ENCODE measurements at places on chromosomes 2 and 18.

DNA sequence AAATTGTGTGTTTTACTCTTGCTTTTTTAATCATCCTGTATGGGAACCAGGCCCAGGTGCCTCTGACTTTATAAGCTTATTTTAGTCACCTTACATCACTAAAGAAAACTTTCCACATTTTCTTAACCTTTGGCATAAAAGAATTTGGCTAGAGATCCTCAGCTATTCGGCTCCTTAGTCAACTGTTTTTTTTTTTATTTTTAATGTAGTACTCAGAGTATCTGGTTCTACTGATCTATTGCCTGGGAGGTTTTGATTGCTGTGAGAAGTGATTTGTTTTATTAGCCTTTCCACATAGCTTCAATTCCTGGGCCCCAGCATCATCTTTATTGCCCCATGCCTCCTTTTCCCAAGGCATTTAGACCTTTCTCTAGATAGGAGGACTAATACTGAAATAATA lies 121.0 kb downstream of the MYO1B start:
- DNase-seq: no peak

- DNase-seq: no peak
These were observed 45.2 kb upstream of the SULT1C3 start for GRCh38 chr2:108194409-108195132.

- no peak for DNase-seq
These were observed 50.3 kb downstream of the RABL2A start for GRCh38 chr2:113677330-113677729.

DNA sequence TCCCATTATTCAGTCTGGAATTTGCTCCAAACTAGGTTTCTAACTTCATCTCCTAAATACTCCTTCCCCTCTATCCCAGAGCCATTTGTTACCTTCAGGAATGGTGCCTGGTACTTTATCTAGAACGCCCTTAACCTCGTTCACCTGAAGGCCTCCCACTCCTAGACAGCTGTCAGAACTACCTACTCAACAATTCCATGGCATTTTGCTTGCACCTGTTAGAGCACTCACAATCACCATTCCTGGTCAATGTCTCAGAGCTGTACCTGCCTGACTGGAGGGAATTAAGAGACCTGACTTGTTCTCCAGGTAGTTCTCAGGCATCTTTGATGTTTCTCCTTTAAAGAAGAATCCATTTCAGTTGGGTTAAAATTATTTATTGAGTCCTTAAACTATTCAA lies 88.9 kb downstream of the GAREM1 start:
- no peak for DNase-seq

DNA sequence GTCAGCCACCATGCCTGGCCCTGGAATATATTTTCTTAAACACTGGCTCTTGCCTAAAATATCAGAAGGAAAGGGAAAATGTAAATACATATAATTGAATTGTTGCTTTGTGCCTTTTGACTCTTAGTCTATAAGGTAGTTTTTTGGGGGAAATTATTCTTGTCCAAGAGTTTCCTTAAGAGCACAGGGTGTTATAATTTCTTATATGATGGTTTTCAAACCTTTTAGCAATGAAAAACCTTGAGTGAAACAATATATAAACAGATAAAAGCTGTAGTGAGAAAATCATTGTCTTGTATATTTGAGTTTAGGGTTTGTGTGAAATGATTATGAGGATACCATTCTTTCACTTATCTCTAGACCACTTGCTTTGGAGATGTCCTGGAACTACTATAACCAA lies 40.2 kb downstream of the DDX1 start:
- DNase-seq: no peak

GRCh38 chr18:27769152-27769551 lies 407.8 kb downstream of the CDH2 start:
- DNase-seq: no peak

DNA sequence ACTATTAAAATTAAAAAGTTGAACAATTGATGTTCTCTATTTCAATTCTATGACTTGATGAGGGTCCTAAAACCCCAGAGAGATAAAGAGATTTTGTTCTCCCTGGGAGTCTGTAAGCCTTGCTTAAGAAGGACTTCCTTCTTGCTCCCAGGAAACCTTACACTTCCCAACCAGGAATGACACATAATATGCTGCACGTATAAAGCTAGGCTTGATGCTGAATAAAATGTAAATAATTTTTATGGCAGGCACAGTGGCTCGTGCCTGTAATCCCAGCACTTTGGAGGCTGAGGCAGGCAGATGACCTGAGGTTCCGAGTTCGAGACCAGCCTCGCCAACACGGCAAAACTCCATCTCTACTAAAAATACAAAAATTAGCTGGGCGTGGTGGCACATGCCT lies 27.8 kb downstream of the SPIRE1 start:
- DNase-seq: no peak

GRCh38 chr2:43349904-43350303 lies 123.5 kb upstream of the ZFP36L2 start:
- DNase-seq: no peak

- DNase-seq: no peak
These were observed 1612.6 kb upstream of the NXPH2 start for GRCh38 chr2:140392824-140393223.

DNA sequence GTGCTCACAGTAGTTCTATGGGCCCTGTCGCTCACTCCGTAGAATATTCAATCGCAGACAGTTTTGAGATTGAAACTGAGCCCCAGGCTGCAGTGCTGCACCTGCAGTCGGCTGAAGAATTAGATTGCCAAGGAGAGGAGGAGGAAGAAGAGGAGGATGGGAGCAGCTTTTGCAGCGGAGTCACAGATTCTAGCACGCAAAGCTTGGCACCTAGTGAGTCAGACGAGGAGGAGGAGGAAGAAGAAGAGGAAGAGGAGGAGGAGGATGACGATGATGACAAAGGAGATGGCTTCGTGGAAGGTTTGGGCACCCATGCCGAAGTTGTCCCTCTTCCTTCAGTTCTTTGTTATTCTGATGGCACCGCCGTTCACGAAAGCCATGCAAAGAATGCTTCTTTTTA lies 115.2 kb downstream of the GALNT3 start:
- DNase-seq: no peak

GRCh38 chr2:233301811-233302210 lies 5.8 kb upstream of the SAG start:
- no peak for DNase-seq

DNA sequence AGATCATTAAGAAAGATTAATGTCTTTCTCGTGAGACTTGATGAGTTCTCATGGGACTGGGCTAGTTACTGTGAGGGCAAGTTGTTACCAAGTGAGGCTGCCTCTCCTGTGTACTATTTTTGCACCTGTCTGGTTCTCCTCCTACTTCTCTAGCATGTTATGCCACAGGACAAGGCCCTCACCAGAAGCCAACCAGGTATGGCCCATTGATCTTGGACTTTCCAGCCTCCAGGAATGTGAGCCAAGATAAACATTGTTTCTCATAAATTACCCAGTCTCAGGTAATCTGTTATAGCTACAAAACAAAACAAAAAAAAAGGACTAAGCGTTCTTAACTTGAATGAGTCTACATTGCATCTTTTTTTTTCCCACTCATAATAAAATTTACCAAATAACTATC lies 184.1 kb downstream of the CDH7 start:
- DNase-seq: no peak

DNA sequence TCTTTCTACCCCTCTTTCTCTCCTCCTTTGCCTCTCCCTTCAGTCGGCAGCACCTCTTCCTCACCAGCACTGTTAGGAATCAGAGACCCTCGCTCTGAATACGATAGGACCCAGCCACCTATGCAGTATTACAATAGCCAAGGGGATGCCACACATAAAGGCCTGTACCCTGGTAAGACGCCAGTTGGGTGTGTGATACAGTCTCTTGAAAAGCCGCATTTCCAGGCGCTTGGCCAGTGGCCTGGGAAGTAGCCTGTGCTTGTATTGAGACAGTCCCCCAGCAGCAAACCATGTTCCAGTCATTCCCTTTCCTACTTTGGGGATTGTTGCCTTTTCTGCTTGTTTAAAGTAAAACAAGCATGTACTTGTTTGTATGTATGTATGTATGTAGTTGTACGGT lies 118.4 kb upstream of the DAPL1 start:
- no peak for DNase-seq

GRCh38 chr18:24991141-24992060 lies 360.6 kb downstream of the ZNF521 start:
- DNase-seq: no peak

DNA sequence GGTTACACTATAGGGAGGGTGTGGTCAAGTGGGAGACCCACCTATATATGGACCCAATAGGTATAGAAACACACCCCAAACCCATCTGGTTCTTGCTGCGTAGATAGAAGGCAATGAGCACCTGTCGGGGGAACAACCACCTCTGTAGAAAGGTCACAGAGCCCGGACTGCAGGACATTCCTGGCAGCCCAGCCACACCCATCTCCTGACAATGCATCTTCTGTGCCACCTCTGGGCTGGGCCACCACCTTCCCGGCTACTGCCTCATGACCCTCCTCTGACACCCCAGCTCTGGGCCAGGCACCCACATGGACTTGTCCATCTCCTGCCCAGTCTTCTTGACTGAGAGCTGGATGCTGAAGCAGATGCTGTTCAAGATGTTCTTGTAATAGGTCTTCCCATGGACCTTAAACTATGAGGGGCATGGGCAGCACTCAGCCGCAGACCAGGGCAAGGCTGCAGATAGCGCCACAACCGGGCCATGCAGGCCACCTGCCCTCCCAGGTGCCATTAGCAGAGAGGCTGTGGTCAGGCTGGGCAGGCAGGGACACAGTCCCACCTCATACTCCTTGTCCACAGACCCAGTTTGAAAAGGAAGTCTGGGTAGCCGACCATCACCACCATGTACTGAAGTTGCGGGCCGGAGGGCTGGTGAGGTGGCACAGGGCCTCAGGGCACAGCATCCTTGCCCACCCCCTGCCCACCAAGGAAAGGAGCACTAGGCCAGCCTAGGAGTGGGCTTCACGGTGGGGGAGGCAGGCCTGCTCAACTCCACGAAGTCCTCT lies 9.3 kb downstream of the ALPG start:
- no peak for DNase-seq

- peak; percentile 45 for DNase-seq
These were observed 18.0 kb downstream of the REL start for GRCh38 chr2:60899230-60899891.

DNA sequence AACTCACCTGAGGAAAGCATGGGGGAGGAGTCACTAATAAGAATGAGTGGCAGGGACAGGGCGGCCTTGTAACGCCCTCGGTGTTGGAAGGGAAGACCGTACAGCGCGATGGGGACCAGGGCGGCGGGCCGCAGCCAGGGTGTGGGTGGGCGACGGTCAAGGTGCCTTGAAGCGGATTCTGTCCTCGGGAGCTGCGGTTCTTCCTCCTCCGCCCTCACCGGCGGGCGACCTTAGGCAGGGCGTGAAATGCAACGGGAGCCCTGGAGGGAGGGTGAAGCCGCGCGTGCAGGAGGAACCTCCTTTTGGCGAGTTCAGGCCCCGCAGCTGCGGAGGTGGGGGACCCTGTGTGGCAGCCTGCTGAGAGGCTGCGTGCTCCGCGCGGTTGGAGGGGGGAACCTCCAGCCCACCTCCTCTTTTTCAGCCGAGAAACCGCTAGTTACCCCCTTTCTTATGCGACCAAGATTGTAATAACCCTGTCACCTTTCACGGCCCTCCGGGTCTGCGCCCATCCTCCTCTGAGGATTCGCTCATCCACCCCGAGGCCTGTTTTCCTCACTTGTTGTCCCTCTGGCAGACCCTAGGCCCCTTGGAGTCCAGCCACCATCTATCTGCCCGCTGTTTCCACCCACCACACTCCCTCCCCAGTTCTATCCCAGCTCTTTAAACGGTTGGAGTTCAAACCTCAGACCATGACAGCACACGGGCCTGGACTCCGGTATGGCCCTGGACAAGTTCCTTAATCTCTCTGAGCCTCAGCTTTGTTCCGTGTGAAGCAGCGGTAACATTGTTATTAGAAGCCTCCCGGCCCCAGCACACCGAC lies 823 bp upstream of the RNU2-63P start:
- peak; percentile 71 for DNase-seq

GRCh38 chr18:74108460-74108859 lies 39.2 kb downstream of the FBXO15 start:
- DNase-seq: no peak

DNA sequence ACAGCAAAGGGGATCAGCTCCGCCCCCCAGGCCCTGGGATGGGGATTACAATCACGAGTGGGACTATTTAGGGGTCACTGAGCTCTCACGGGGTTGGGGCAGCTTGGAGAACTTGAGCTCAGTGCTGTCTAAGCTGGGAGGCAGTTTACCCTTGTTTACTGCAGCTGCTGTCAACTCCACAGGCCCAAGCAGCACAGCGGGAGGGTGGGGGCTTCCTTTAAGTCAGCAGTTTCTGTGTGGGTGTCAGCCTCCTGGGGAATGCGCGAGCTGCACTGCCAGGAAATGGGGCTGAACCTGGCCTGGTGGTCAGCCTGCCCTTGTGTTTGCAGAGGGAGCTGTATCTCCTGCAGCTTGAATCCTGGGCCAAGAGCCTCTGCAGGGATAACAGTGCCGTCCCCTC lies 29.8 kb downstream of the TOGARAM2 start:
- no peak for DNase-seq

- DNase-seq: no peak
These were observed 43.1 kb downstream of the GPC1 start for GRCh38 chr2:240478346-240479110.

DNA sequence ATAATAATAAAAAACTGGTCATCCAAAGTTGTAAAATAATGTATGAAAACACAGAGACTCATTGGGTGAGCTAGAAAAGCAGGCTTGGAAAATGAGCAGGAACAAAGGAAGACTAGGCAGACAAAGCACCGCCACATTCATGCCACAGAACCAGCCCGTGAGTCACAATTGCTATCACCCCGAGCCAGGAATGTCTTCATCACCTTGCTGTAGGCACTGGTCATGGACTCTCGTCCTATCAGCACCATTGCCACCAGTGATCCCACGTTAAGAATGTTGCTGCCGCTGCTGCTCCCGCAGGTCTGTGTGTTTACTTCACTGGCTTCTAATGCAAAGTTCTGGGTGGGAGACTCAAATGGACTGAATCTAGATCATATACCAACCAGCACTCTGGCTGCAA lies 417.9 kb downstream of the PID1 start:
- DNase-seq: no peak

DNA sequence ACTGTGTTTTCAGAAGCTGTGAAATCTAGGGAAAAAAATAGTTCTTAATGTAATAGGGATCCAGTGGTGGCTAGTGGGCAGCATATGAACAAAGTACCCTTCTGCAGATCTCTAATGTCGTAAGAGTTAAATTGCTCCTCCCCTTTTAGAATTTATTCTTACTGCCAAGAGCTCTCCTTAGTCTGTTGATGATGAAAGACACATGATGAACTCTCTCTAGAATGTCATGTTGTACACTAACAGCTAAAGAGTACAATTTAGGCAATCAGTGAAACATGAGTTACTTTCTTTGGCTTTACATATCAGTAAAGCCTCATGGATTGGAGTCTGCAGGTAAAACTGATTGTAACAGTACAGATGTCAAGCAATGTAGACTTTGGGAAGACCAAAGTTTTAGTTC lies 84.2 kb downstream of the SLC39A10 start:
- no peak for DNase-seq

GRCh38 chr2:142873831-142874287 lies 3.6 kb upstream of the KYNU start:
- DNase-seq: no peak

DNA sequence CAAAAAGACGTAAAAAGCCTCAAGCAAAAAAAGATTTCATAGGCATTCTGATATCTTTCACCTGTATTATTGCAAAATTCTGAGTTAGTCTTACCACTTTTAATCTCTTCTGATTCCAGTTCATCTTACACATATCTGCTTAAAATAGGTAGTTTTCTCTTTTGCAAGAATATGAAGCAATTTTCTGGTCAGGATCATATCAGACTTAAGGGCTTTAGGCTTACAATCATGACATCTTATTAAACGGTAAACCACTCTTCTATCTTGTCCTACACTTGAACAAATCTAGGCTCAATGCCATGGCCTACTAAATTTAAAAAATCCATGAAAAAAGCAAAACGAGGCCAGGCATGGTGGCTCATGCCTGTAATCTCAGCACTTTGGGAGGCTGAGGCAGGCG lies 50.1 kb upstream of the GAREM1 start:
- DNase-seq: no peak
